Keratinocyte (primary cell): ENCODE measurements at places on chromosomes 6 and 20. TPM values are rescaled to one million over a fixed set of nuclear protein-coding genes. Genes with fewer than 3 reads are reported as not detected.

NOTCH4 gene
- polyA plus RNA-seq: 0.07 to 0.13 TPM (median 0.11 TPM) in 3 replicates

FAM209A gene
- 0.35 to 0.55 TPM in 2 of 3 replicates, not detected in the other for polyA plus RNA-seq

NHSL1 gene
- polyA plus RNA-seq: 8.5 to 28.1 TPM (median 11.8 TPM) in 3 replicates

DNA sequence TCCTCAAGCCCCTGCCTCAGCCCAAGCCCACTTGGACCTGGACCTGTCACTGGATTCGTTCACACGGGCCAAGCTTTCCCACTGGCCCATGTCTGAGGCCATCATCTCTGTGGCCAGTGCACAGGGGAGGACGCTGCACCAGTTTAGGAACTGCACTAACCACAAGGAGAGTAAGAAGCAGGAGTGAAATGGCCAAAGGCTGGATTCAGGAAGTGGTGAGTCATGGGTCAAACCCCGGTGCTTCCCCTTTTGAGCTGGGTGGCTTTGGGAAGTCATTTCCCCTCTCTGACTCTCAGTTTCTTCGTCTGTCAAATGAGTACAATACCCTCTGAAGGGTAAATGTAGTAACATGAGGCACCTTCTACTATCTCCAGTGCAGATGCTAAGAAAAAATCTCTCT lies 87.9 kb downstream of the CD40 start:
- peaks cover 28% of the 10 kb centered on the region for H3K27me3 ChIP-seq
- H3K4me3 ChIP-seq: no peak overlapping the region
- H3K4me1 ChIP-seq: no peaks in the 10 kb centered on the region
- H3K36me3 ChIP-seq: no peaks in the 10 kb centered on the region

GRCh38 chr6:167791091-167791779 lies 35.5 kb upstream of the AFDN start:
- no peak overlapping the region for H3K4me3 ChIP-seq
- no peak overlapping the region for H3K27ac ChIP-seq
- H3K36me3 ChIP-seq: no peaks in the 10 kb centered on the region
- no peaks in the 10 kb centered on the region for H3K4me1 ChIP-seq
- no peak for DNase-seq

DNA sequence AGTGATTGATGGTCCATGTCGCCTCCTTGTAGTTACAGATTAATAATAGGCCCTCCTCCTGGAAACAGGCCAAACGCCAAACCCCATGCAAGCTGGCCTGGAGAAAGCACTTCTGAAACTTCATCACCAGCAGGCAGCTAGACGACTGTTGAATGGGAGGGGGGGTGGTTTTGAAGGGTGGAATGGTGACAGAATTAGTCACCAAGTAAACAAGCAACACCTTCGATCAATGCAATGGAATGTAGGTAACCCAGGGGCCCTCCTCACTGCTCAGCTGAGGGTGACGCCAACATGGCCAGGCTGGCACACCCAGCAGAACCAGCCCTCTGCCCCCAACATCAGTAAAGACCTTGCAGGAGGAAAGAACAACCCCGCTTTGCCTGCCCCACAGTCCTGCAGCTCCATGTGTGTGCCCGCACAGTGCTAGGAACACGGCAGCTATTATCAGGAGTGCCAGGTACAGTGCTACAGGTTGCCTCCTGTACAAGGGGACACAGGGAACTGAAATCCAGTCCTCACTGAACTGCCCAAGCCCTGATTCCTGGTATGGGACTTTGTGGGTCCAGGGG lies 2.7 kb downstream of the BCAS1 start:
- peaks cover 8% of the 10 kb centered on the region for H3K4me1 ChIP-seq
- no peak overlapping the region for H3K4me3 ChIP-seq
- no peaks in the 10 kb centered on the region for H3K27me3 ChIP-seq
- no peak overlapping the region for H3K27ac ChIP-seq
- H3K36me3 ChIP-seq: no peaks in the 10 kb centered on the region

- H3K27me3 ChIP-seq: no peaks in the 10 kb centered on the region
- H3K27ac ChIP-seq: no peak overlapping the region
- no peaks in the 10 kb centered on the region for H3K4me1 ChIP-seq
- H3K36me3 ChIP-seq: no peaks in the 10 kb centered on the region
- H3K4me3 ChIP-seq: no peak overlapping the region
These were observed 224.3 kb upstream of the TSHZ2 start for GRCh38 chr20:52747845-52748284.

GRCh38 chr6:128659878-128660622 lies 139.7 kb upstream of the PTPRK start:
- H3K4me1 ChIP-seq: peaks cover 36% of the 10 kb centered on the region
- H3K27me3 ChIP-seq: no peaks in the 10 kb centered on the region
- peak overlapping the region; percentile 22 for H3K4me3 ChIP-seq
- DNase-seq: no peak

- DNase-seq: no peak
- H3K4me1 ChIP-seq: peaks cover 5% of the 10 kb centered on the region
- no peaks in the 10 kb centered on the region for H3K27me3 ChIP-seq
- peaks cover 18% of the 10 kb centered on the region for H3K36me3 ChIP-seq
- H3K4me3 ChIP-seq: no peak overlapping the region
- no peak overlapping the region for H3K27ac ChIP-seq
These were observed 48.3 kb upstream of the KIF25 start for GRCh38 chr6:167949121-167949684.
